Activated CD4-positive, alpha-beta T cell treated with anti-CD3 and anti-CD28 coated beads, Interleukin-2, amount 50 U/mL, for 48 hours (primary cell): ENCODE measurements at places on chromosomes 7 and 10.

DNA sequence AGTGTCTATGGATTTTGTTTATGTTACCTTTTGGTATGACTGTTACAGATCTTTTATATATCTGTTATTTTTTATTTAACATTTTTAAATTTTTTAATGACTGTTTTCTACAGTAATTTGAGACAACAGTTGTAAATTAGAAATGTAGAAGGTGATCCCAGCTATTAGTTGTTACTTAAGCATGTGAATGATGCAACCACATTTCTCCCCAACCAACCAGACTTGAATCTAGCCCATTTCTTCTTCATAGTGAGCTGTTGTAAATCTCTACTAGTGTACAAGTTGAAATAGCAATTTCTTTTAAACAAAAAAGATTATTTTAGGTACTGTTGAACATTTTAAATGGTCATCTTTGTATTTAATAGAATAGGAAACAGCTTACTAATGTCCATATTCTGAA is 18.0 kb downstream of the TMEM106B start:
- no peak for DNase-seq

- no peak for DNase-seq
Observed at GRCh38 chr7:112112822-112113255, 93.4 kb downstream of the DOCK4 start.

DNA sequence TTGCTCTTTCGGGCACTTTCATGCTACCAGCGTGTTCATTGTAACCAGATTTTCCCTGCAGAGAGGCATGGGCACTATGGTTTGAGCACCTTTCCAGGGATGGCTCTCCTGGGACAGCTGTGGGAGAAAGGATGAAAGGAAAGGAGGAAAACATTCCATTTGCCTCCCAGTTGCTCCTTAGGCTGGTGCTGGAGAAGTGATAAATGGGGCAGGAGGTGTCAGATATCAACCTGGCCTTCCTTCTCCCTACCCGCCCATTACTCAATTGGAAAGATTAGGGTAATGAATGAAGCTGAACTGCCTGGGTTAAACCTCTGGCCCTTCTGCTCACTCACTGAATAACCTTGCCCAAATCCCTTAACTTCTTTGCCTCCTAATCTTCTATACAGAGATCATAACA is 228.4 kb downstream of the PLXNA4 start:
- no peak for DNase-seq

- DNase-seq, result no peak
Observed at GRCh38 chr7:128928882-128929788, 8.6 kb upstream of the IRF5 start.

DNA sequence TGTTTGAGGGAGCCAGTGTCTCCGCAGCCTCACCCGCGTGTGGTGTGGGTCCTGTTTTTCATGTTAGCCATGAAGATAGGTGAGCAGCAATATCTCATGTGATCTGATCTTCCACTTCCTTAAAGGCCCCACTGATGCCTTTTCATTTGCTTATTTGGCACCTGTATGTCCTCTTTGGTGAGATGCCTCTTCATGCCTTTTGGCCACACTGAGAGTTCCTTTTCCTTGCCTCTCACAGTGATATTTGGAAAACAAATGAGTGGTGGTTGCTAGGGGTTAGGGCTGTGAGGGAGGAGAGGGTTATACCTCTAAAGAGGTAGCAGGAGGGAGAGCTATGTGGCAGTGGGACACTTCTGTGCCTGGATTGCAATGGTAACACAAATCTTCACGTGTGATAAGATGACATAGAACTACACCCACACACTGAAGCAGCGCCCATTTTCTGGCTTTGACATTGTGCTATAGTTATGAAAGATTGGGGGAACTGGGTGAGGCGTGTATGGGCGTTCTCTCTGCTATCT is 90.4 kb upstream of the TNS3 start:
- no peak for DNase-seq

DNA sequence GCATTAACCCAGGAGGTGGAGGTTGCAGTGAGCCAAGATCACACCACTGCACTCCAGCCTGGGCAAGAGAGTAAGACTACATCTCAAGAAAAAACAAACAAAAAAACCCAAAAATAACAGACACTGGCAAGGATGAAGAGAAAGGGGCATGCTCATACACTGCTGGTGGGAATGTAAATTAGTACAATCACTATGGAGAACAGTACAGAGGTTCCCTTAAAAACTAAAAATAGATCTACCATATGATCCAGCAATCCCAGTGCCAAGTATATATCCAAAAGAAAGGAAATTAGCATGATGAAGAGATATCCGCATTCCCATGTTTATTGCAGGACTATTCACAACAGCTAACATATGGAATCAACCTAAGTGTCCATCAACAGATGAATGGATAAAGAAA is 66.4 kb upstream of the PLA2G12B start:
- no peak for DNase-seq

DNA sequence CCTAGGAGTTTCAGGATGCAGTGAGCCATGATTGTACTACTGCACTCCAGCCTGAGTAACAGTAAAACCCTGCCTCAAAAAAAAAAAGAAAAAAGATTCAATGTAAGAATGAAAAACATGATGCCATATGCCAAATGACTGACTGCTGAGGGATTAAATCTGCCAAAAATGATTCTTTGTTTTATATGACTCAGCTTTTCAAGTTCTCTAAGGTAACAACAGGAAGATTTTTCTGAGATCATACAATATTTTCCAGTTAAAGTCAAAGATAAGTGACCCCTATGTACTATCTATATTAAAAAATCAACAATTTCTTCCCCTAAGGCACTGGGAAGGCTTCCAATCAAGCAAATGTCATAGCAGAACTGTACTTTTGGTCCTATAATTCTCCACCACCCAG is 271.2 kb upstream of the IMMP2L start:
- no peak for DNase-seq

GRCh38 chr10:125154529-125154928 is 5.8 kb downstream of the CTBP2 start:
- DNase-seq, result no peak

DNA sequence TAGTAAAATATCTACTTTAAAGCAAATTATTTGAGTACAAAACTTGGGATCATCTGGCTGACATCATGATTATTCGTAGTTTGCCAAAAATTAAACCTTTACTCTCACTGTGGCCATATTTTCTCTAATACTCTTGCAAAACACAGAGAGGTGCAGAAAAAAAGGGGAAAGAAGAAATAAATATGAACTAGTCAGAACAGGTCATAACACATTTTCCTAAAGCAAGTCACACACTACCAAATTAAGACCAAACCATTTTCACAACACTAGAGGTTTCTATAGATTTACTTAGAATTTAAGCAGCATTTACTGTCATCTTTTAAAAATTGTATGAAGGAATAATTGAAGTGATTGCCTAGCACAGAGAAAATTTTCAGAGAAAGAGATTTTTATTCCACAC is 726.1 kb downstream of the SORCS1 start:
- DNase-seq, result no peak

DNA sequence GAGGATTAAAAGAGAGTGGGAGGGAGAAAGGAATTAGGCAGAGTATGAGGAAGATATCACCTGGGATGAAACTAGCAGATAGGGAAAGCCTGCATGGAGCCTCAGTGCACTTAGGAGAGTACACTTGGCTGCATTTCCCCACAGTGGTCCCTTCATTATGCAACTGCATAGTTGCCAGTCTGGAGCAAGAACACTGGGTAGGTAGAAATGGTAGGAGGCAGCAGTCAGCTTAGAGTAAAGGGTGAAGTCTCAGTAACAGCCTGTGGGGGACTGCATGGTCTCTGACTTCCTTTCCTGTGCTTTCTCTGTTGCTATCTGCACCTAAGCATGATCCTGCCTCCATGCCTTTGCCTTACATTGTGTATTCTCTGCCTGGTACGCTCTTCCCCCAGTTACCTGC is 14.0 kb upstream of the PCGF5 start:
- no peak for DNase-seq
